ENCODE measurements at places on chromosomes 5 and 9.
A peak's percentile ranks its signal among the peaks of the same experiment; 100 is the strongest.

DNA sequence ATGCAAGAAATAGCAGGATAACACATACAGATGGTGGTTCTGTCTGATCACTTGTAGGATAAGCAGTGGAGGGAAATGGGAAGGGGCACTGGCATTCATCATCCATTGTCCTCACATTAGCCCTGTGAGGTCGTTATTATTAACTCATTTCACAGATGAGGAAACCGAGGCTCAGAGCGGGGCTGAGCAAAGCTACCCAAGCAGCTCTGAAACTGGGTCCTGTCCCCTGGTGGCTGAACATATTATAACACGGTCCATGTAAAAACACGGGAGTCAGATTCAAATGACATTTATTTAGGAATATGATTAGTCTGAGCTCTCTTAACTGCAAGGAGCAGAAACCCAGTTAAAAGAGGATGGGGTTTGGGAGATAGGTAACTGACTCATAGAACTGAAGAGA is 43.1 kb downstream of the HRH2 start:
- no peak for DNase-seq

GRCh38 chr5:146158255-146158654 is 24.2 kb downstream of the LARS1 start:
- no peak for DNase-seq

GRCh38 chr5:172383191-172383802 is 71.0 kb downstream of the SH3PXD2B start:
- no peak for DNase-seq

GRCh38 chr9:81266674-81267073 is 422.7 kb downstream of the TLE1 start:
- DNase-seq = no peak

GRCh38 chr5:121913418-121913817 is 48.4 kb upstream of the SRFBP1 start:
- DNase-seq = no peak

GRCh38 chr5:11918463-11919045 is 14.3 kb upstream of the CTNND2 start:
- no peak for DNase-seq

DNA sequence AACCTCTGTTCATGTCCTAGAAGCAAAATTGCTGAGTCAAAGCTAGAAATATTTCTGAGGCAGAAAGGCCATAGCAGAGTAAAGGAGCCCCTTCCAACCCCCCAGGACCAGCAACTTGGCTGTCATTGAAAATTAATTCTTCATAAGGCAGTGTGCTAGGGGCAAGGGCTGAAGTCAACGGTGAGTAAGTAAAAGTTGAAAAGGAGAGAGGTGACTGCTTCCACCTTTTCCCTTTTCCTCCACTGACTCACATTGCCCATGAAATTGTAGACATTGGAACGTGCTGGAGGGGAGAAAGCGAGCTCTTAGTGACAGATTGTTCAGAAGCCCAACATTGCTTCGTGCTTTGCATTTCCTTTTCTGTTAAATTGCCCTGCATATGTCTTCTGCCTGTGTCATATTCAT is 19.1 kb downstream of the GLRA1 start:
- DNase-seq = no peak

GRCh38 chr9:126514037-126514821 is 99.5 kb upstream of the LMX1B start:
- DNase-seq = peak; percentile 47

- DNase-seq = no peak
Observed at GRCh38 chr5:147557876-147558745, 48.2 kb upstream of the DPYSL3 start.
